Suppressor macrophage treated with lipopolysaccharide for 4 hours (primary cell): ENCODE measurements at places on chromosomes 12 and 14.
A peak's percentile ranks its signal among the peaks of the same experiment; 100 is the strongest.

DNA sequence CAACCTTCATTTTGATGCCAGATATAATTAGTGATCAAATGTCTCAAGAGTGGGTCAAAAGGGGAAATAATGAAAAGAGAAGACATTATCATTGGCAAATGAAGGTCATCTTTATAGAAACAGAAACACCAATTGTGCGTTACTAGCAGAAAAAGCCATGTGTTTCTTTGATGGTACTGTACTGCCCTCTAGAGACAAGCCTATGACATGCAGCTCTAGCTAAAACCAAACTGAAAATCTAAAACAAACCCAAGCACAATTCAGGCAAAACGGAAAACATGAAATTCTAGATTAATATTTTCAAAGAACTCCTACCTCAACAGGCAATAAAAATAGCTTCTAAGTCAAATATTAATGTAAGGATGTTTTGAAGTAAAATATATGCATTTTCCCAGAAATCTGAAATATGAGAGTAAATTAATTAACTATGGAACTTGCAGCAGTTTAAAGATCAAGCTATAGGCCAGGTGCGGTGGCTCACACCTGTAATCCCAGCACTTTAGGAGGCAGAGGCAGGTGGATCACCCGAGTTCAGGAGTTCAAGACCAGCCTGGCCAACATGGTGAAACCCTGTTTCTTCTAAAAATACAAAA is 115.4 kb downstream of the KLHL28 start:
- DNase-seq = peak; percentile 45

DNA sequence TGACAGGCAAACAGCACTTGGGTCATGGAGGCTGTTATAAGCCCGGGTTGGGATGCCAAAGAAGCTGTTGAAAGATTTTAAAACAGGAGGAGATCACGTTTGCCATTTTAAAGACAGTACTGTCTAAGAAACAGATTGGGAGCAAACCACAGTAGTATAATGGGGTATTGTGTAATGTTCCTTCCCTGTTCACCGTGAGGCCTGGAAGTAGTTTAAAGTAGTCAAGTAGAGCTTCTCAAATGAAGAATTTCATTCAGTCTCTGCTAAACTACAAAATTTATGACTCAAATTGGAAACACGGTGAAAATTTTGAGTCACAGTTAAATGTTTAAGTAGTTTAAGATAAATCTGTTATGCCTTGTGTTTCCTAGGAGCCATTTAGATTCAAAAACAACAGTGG is 35.8 kb downstream of the ATP2A2 start:
- DNase-seq = peak; percentile 23

DNA sequence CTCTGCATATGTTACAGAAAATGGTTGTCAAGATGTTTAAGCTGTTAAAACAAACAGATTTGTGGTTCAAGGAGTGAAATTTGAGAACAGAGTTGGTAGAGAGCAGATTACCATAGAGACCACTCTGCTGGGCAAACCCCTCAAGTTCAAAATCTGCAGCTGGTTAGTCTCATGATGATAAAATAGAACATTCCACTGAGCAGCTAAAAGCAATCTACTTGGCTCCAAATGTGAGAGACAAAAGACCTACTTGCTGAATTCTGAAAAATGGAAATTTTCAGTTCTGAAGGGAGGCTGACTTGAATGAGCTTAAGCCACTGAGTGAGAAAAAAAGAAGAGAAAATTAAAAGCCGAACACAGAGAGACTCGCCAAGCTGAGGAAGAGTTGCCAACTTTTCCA is 519.3 kb downstream of the NOVA1 start:
- DNase-seq = no peak

DNA sequence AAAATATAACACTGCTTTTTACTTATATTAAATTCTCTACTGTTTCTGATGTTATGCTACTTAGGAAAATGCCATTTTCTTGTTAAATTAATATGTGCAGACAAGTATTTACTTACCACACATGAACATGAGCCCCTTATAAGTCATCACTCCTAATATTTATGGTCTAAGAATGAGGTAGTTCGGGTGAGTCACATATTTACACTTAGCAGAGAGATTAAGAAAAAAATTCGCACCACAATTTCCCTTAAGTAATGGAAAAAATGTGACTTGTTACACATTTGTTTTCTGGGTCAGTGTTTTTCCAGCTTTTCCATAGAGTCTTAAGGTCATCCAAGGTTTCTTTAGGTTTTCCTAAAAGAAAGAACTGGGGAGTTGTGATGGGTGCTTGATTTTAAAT is 68.3 kb downstream of the RERG start:
- peak; percentile 9 for DNase-seq

DNA sequence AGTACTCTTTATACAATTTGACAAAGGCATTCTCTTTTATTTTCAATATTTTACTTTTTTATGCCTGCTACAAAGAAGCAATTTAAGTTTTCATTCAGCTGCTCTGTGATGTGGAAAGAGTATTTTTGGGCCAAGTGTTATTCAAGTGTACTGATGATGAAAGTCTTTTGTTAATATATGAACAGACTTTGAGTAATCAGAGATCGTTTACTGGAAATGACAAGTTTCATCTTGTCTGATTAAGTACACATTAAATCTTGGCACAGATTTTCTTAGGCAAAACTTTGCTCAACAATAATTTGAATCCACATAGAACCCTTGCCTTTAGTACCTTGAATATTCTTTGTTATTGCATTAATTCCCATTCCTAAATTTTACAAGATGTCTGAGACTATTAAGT is 13.3 kb upstream of the PZP start:
- no peak for DNase-seq

- DNase-seq = no peak
These were observed 9.1 kb downstream of the RTL1 start for GRCh38 chr14:100894416-100894815.
